ENCODE measurements at places on chromosomes 7 and 10. TPM values are rescaled to one million over a fixed set of nuclear protein-coding genes. Genes with fewer than 3 reads are reported as not detected.

IRF5 gene
- polyA plus RNA-seq, result not detected

TET1 gene
- 14.4 TPM for polyA plus RNA-seq

ZNF212 gene
- 15.9 TPM for polyA plus RNA-seq

COBL gene
- polyA plus RNA-seq, result 0.07 TPM

VAX1 gene
- polyA plus RNA-seq, result not detected

LUC7L2 gene
- polyA plus RNA-seq, result 87.8 TPM

TMEM229A gene
- 0.66 TPM for polyA plus RNA-seq

MYH16 gene
- polyA plus RNA-seq, result 0.09 TPM

DNA sequence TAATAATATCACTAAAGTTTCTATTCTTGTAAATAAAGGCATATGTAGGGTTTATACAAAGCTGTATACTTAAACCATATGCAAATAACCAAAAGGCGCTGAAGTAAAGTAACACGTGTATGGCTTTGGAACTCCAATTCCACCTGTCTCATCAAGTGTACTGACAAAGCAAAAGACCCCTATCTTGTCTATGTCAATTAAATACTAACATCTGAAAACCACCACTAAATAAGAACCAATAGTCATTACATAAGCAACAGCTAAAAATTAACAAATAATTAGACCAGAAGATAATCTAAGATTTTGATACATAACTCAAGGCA lies 93.9 kb downstream of the KMT2C start:
- no peak for DNase-seq
- H3K27me3 ChIP-seq, result no peaks in the 10 kb centered on the region
- H3K4me3 ChIP-seq, result no peak overlapping the region
- H3K27ac ChIP-seq, result no peak overlapping the region
- H3K36me3 ChIP-seq, result no peaks in the 10 kb centered on the region

DNA sequence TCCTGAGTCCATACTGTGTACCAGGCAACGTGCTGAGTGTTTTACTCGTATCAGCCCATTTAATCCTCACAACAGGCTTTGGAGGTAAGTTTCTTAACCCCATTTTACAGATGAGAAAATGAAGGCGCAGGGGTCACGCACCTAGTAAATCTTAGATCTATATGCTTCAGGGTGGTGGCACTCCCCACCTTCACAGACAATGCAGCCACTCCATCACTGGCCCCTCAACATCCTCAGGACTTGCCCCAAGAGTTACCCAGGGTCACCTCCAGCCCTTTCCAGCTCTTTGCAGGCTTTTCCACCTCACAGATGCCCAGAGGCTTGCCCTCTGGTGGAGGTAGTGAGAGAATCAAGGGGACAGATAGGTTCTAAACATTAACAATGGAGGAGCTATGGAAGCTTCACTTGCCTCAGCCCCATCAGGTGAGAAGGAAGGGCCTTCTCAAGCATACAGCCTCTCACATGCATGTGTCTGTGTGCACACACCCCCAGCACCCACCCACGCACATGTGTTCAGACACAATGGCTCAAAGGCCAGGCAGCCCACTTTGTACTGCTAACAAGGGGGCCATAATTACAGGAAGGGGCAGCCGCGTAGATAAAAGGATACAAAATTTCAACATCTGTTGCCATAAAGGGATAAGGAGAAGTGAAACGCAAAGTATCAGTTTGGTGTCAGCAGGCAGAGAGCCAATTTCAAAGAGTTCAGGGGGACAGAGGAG lies 29.1 kb downstream of the DPCD start:
- no peaks in the 10 kb centered on the region for H3K4me1 ChIP-seq
- H3K36me3 ChIP-seq, result no peaks in the 10 kb centered on the region
- H3K4me3 ChIP-seq, result no peak overlapping the region
- DNase-seq, result peak; percentile 4
- H3K27me3 ChIP-seq, result no peaks in the 10 kb centered on the region
- no peak overlapping the region for H3K27ac ChIP-seq

- H3K27ac ChIP-seq, result no peak overlapping the region
- no peaks in the 10 kb centered on the region for H3K36me3 ChIP-seq
- no peaks in the 10 kb centered on the region for H3K27me3 ChIP-seq
- no peak for DNase-seq
- H3K4me3 ChIP-seq, result no peak overlapping the region
Observed at GRCh38 chr10:22379059-22379458, 33.8 kb downstream of the SPAG6 start.

DNA sequence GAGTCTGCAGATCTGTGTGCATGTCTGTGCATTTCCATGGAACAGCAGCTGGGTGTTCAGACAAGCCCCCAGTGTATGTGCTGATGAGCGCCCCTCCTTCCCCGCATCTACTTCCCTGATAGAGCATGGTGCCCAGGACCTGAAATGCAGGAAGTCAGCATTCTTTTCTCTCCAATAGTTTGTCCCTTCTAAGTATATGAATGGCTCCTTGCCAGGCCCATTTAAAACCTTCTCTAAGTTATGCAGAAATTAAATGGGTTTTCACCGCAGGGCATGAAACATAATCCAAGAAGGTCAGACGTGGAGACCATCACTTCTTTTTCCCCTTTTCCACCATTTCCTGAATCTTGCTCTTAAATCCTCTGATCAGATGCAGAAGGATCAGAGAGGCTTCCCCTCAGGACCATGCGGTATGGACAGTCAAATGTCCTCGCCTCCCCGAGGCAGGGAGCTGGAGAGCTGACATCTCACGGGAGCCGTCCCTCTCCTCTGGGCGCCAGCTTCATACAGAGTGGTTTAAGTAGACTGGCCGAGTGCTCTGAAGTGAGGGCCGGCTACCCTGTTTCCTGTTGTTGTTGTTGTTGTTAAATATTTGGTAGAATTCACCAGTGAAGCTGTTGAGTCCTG lies 155.3 kb downstream of the C10orf105 start:
- H3K4me3 ChIP-seq, result no peak overlapping the region
- H3K4me1 ChIP-seq, result peaks cover 8% of the 10 kb centered on the region
- no peak overlapping the region for H3K27ac ChIP-seq

GRCh38 chr7:150443793-150444540 lies 6.5 kb upstream of the GIMAP8 start:
- no peak overlapping the region for H3K4me3 ChIP-seq
- no peaks in the 10 kb centered on the region for H3K4me1 ChIP-seq
- no peak overlapping the region for H3K27ac ChIP-seq
- H3K36me3 ChIP-seq, result no peaks in the 10 kb centered on the region
- no peak for DNase-seq

GRCh38 chr10:110352930-110353243 lies 48.2 kb upstream of the SMNDC1 start:
- H3K27me3 ChIP-seq, result no peaks in the 10 kb centered on the region
- H3K4me1 ChIP-seq, result peaks cover 8% of the 10 kb centered on the region
- no peak overlapping the region for H3K27ac ChIP-seq
- DNase-seq, result no peak

DNA sequence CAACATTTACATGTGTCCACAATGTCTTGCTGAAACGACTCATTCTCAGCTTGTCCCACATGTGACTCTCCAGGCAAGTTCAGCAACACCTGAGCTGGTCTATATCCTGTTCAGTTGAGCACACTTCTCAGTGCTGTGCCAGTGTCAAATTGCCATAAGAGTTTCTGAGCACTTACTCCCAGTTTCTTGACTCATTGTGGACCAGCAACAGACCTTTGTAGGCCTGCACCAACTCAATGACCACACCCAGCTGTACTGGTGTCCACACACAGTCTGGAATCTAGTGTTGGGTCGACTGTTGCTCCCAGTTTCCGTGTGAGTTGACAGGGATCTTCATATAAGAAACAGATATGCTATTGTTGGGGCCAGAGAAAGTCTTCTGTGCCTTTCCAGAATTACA lies 88.0 kb downstream of the PTPN20 start:
- no peaks in the 10 kb centered on the region for H3K27me3 ChIP-seq
- H3K4me3 ChIP-seq, result no peak overlapping the region
- H3K36me3 ChIP-seq, result no peaks in the 10 kb centered on the region
- H3K27ac ChIP-seq, result no peak overlapping the region

- H3K4me3 ChIP-seq, result no peak overlapping the region
- peak; percentile 64 for DNase-seq
- no peaks in the 10 kb centered on the region for H3K27me3 ChIP-seq
- H3K4me1 ChIP-seq, result no peaks in the 10 kb centered on the region
- no peak overlapping the region for H3K27ac ChIP-seq
- no peaks in the 10 kb centered on the region for H3K36me3 ChIP-seq
Observed at GRCh38 chr10:52818019-52818418, 45.4 kb upstream of the MBL2 start.

DNA sequence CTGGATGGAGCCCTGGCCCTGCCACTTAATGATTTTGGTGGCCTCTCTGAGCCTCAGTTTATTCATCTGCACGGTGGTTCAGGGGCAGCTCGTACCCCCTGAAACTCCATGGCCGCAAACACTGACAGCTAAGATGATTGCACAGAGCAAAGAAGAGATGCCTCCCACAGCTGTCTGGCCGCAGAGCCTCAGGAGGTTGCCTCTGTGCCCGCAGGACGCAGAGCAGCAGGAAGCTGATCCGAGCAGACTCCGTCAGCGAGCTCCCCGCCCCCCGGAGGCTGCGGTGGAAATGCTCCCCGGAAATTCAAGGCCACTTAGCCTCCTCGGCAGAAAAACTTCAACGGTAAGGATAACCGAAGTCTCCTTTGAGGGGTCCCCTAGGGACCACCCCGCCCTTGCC lies 30.2 kb upstream of the C10orf53 start:
- H3K4me1 ChIP-seq, result no peaks in the 10 kb centered on the region
- no peaks in the 10 kb centered on the region for H3K27me3 ChIP-seq
- peak; percentile 25 for DNase-seq
- H3K27ac ChIP-seq, result no peak overlapping the region
- no peak overlapping the region for H3K4me3 ChIP-seq
- no peaks in the 10 kb centered on the region for H3K36me3 ChIP-seq

DNA sequence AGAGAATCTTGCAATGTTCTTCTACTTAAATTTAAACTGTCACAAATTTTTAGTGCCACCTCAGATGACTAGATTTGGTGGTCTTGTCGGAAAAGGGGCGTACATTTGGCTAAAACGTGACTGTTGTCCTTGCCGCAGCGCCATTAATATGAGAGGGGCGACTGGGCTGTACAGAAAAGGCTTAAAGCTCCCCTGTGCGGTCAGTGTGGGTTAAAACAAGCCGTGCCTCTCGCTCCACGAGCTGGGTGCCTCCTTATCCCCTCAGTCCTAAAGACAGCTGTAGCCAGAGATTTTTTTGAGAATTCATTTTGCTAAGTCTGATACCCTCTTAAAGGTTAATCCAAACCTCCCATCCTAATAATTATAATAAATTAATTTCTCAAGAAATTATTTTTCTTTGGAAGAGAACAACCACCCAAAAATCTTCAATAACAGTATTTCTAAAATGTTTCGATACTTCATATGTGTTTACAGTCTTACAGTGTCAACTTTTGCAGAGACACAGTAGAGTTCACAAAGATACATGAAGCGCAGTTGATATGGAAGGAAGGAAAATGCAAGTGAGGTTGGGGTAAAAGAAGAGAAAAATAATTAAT lies 68.6 kb downstream of the C7orf25 start:
- H3K27me3 ChIP-seq, result peaks cover 4% of the 10 kb centered on the region
- peak; percentile 74 for DNase-seq
- H3K36me3 ChIP-seq, result no peaks in the 10 kb centered on the region
- no peak overlapping the region for H3K27ac ChIP-seq
- H3K4me3 ChIP-seq, result no peak overlapping the region

DNA sequence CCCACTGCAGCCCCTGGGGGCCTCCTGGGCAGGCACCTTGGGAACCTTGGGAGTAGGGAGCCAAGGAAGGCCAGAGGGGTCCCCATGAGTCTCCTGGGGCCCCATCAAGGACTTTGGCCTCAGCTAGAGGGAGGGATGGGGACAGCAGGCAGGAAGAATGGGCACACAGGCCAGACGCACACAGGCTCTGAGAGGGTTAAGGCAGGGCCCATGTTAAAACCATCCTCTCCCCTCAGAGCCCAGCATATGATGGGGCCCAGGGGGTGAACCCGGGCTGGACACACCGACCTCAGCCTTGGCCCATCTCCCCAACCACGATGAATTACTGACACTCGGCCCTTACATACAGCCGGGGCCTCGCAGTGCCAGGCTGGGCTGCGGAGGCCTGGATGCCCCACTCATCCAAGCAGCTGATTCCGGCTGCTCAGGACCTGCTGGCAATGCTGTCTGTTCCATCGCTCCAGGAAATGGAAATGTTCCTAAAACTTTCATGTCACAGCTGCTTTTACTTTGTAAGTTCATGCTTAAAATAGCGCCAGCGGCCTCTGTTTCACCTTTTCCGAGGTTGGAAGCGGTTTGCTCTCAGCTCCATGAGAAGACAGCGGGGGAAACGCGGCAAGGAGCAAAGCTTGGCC lies 17.3 kb upstream of the INPP5A start:
- H3K27ac ChIP-seq, result peak overlapping the region; percentile 100
- peaks cover 58% of the 10 kb centered on the region for H3K4me1 ChIP-seq
- H3K4me3 ChIP-seq, result no peak overlapping the region
- no peaks in the 10 kb centered on the region for H3K36me3 ChIP-seq
- DNase-seq, result peak; percentile 57

GRCh38 chr7:84291756-84292155 lies 97.2 kb upstream of the SEMA3A start:
- H3K27ac ChIP-seq, result no peak overlapping the region
- no peak overlapping the region for H3K4me3 ChIP-seq
- no peak for DNase-seq

GRCh38 chr7:1512781-1513656 lies 8.8 kb upstream of the INTS1 start:
- H3K36me3 ChIP-seq, result no peaks in the 10 kb centered on the region
- H3K4me3 ChIP-seq, result no peak overlapping the region
- H3K27me3 ChIP-seq, result no peaks in the 10 kb centered on the region
- H3K27ac ChIP-seq, result peak overlapping the region; percentile 89
- peaks cover 8% of the 10 kb centered on the region for H3K4me1 ChIP-seq

DNA sequence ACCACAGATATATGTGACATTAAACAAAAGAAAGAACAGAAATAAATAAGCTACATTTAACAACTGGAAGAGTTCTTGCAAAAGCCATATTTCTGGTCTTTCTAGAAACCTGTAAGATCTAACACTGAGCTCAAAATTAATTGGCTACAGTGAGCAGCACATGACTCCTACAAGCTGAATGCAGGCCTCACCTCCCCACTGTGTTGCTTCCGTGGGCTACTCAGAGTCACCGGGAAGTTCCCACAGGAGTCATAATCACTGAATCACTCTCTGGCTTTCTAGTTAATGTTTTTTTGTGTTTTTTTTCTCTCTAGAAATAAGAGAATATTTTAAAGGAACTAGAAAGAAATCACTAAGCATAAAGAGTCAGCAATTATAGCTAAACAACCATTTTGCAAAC lies 10.2 kb upstream of the MRPS24 start:
- H3K36me3 ChIP-seq, result peaks cover 17% of the 10 kb centered on the region
- no peak for DNase-seq
- H3K4me3 ChIP-seq, result no peak overlapping the region
- no peaks in the 10 kb centered on the region for H3K27me3 ChIP-seq

GRCh38 chr7:158416283-158416933 lies 171.2 kb downstream of the PTPRN2 start:
- H3K4me3 ChIP-seq, result no peak overlapping the region
- H3K36me3 ChIP-seq, result no peaks in the 10 kb centered on the region
- H3K4me1 ChIP-seq, result no peaks in the 10 kb centered on the region
- no peaks in the 10 kb centered on the region for H3K27me3 ChIP-seq
- no peak for DNase-seq
